Activated CD4-positive, CD25-positive, alpha-beta regulatory T cell (primary cell): ENCODE measurements at places on chromosomes 1 and 21.

- no peak for DNase-seq
These were observed 195.8 kb upstream of the PKN2 start for GRCh38 chr1:88488237-88488636.

- DNase-seq = no peak
These were observed 13.9 kb downstream of the PALMD start for GRCh38 chr1:99659755-99660210.

- no peak for DNase-seq
These were observed 25.0 kb upstream of the CD1D start for GRCh38 chr1:158155673-158156072.

- DNase-seq = no peak
These were observed 110.7 kb upstream of the OLFM3 start for GRCh38 chr1:102107441-102107840.

GRCh38 chr1:228005511-228006033 lies 1.2 kb upstream of the WNT3A start:
- DNase-seq = no peak

GRCh38 chr1:119080586-119080985 lies 59.9 kb downstream of the WARS2 start:
- DNase-seq = no peak

- DNase-seq = no peak
These were observed 3.8 kb downstream of the CDC42SE1 start for GRCh38 chr1:151055581-151055980.

DNA sequence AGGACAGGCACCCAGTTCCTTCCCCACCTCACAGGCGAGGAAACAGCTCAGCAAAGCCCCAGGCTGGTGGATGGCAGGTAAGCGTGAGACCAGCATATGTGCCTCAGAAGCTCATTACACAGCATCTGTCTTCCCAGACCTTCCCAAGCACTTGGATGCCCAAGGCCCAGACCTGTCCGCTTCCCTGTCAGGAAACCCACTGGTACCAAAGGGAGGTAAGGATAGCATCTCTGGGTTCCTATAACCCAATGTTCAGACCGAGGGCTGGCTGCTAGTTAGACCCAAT lies 3.3 kb downstream of the POFUT2 start:
- DNase-seq = no peak

DNA sequence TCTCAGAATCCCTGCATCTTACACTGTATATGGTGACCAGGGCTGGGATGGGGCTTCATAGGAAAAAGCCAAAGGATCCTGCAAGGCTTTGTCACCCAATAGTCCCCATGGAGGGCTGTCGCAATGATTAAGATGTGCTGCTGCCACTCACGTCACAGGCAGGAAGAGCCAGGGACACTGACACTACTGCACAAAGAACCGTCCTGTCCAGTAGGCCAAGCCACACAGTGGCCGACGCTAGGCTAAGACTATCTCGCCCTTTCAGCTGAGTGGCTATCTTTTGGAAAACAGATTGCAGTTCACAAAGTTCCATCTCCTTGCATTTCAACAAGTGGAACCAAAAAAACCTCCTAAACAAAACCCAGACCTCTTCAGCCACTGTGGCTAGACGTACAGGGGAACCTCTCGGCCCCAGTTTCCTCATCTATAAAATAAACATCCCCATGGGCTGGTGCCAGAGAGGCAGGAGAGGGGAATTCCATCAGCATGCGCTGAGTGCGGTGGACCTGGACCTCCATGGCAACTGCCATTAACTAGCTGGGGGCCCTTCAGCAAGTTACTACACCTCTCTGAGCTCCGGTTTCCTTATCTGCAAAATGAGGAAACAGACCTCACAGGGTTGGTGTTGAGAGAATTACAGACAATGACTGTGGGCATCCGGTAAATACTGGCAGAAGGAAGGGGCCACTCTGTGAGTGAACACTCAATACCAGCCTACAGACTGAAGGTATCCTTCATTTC lies 8.7 kb downstream of the CAPZB start:
- no peak for DNase-seq

DNA sequence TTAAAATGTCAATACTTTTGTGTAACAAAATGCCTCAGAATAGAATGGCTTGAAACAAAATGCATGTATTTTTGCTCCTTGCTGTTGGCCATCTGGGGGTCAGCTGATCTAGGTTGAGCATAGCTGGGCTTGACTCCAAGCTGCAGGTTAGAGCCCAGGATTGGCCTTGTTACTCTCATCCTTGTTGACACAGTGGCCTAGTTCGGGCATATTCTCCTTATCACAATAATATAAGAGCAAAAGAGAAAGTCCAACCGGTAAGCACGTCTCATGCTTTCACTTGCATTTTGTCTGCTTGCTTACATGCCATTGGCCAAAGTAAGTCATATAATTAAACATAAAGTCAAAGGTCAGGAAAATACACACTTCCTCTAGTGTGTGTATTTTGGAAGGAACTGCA lies 456.2 kb downstream of the KCNT2 start:
- no peak for DNase-seq

- DNase-seq = no peak
These were observed 64.0 kb upstream of the KCNK2 start for GRCh38 chr1:215018555-215018954.

DNA sequence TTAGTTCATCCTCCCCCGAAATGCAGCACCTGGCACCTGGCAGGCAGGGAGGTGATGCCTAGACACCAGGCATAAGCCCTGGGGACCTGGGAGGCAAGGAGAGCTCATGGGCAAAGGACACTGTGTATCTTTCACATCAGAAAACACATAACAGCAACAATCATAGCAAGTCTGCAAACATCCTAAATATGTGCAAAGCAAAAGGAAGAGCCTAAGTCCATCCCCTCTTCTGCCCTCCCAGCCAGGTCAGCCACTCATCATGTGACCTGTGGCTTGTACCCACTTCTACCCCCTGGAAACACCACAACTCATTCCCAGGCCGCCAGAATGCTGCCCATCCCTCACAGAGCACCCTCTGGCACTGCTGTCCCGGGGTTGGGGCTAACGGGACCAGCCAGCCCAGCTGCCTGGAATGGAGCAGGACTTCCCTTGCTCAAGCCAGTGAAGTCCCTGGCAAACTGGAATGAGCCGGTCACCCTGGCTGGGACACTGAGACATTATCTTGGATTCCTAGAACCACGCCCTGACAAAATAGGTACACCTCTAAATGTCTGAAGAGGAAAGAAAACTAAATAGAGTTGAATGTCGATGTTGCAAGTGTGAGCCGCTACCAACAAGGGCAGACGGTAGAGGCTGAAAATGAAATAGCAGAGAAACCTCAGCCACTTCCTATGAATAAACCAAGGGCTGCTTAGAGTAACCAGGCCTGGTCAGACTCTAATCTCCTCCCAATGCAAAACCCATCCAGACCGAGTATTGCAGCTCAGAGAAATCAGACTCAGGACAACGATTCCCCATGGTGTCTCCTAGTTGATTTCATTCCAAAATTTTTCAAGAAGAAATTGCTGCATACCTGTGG lies 29.4 kb downstream of the TMPRSS2 start:
- no peak for DNase-seq

- no peak for DNase-seq
These were observed 303.3 kb downstream of the S1PR1 start for GRCh38 chr1:101540161-101540560.

- DNase-seq = no peak
These were observed 130.2 kb downstream of the LMX1A start for GRCh38 chr1:165226326-165226725.

GRCh38 chr1:16053781-16054502 lies 10.4 kb downstream of the CLCNKB start:
- no peak for DNase-seq

GRCh38 chr1:44832056-44832705 lies 10.9 kb downstream of the PTCH2 start:
- DNase-seq = no peak

- DNase-seq = no peak
These were observed 57.9 kb downstream of the MRPL37 start for GRCh38 chr1:54257876-54258275.

DNA sequence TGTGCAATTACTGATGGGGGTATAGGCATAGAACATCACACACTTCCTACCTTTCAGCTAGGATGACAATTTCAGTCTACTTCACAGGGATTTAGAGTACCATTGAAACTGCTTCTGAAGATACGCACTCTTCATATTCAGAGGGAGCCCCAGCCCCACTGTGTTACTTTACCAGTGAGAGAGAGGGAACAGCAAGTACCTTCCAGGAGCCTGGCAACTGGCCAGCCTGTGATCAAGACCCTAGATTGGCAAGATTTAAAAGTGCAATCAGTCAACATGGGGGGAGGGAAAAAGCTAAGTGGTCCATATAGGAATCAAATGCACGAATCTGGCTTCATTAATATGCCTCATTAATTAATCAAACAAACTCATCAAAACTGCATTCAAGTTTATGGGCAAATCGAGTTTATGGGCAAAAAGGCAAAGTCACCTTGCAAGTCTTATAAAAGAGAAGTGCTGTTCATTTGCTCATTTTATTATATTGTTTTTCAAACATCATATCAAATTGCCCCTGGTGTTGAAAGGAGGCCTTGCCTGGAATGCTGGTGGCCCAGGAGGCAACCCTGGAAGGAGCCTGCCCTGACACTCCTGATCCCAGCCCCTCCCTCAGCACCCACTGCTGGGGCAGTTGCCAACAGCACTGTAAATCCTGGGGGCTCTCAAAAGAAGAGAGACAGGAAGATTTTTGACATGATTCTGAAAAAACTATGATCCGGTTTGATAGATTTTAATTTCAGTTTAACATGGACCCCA lies 184.9 kb upstream of the DPT start:
- DNase-seq = no peak

- DNase-seq = no peak
These were observed at the start of gene CASP9 for GRCh38 chr1:15524021-15524282. TSS of gene CASP9 (minus strand) at chr1:15524215. CDS start at chr1:15524200, 15 bp downstream.

DNA sequence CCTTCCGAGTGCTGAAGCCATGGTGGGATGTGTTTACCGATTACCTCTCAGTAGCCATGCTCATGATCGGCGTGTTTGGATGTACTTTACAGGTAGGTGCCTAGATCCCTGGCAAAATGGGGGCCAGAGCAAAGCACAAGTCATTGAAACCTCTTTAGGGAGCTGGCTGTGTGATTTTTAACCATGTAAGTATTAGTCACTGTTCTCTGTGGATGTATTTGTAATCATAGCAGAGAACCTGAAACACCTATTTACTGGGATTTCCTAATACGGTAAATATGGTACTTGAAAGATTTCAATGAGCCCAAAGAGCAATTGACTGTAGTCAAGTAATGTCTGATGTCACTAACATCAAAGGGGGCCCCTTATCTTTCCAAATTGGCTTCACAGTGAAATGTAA lies 53.6 kb downstream of the LRRC8C start:
- DNase-seq = no peak

DNA sequence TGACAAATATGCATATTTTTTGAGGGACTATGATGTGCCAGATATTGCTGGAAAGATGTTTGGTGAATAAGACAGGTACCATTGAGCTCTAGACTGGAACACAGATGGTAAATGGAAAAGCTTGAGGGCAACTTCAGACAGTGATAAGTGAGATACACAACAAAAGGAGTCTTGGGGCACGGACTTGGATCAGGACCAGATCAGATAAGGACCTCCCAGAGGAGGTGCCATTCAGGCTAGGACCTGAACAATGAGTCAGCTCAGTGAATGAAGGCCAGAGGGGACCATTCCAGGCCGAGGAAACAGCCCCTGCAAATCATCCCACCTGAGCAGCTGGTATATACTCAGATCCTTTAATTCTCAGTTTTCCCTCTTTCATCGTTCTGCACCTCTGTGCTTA lies 1.8 kb upstream of the KCNJ15 start:
- no peak for DNase-seq

DNA sequence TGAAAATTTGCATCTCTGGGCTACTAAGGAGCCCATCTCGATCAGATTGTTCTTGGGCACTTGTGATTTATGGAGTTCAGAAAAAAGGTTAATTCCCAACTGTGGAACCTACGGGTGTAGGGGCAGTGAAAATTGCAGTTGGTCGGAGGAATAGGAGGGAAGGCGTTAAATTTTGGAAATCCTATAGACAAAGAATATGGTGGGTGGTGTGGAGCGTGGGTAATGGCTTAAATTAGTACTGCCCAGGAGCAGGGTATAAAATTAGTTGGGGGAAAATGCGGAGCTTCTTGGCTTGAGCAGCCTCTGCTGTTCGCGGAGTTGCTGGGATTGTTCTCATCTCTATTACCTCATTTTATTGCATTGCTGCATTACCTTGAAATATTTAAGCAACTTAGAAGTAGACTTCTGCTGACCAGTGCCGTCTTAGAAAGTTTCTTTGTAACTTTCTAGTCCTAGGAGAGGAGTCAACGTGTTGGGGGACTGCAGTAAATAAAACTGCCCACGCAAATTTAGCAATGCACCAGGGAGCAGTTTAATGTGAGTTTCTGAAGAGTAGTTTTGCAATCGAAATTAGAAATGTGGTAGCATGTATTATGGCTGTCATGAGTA lies 514 bp downstream of the S1PR1 start:
- DNase-seq = no peak

DNA sequence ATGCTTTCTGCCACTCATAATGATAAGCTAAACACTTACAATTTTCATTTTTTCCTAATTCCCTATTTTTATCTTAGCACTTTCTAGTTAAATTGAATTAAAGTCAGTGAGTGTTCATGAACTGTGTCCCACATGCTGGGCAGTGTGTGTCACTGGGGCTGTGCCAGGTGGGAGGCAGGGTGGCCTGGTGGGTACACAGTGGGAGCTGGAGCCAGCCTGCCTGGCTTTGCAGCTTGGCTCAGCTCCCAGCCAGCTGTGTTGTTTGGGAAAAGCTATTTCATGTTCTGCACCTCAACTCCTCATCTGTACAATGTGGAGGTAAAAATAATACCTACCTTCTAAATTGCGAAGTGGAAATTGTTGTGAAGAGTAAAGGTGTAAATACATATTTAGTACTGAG lies 238.4 kb downstream of the PLA2G4A start:
- DNase-seq = no peak

GRCh38 chr21:45088116-45088515 lies 13.7 kb downstream of the ADARB1 start:
- DNase-seq = no peak

- no peak for DNase-seq
These were observed 70.6 kb downstream of the FGGY start for GRCh38 chr1:59367301-59368007.

DNA sequence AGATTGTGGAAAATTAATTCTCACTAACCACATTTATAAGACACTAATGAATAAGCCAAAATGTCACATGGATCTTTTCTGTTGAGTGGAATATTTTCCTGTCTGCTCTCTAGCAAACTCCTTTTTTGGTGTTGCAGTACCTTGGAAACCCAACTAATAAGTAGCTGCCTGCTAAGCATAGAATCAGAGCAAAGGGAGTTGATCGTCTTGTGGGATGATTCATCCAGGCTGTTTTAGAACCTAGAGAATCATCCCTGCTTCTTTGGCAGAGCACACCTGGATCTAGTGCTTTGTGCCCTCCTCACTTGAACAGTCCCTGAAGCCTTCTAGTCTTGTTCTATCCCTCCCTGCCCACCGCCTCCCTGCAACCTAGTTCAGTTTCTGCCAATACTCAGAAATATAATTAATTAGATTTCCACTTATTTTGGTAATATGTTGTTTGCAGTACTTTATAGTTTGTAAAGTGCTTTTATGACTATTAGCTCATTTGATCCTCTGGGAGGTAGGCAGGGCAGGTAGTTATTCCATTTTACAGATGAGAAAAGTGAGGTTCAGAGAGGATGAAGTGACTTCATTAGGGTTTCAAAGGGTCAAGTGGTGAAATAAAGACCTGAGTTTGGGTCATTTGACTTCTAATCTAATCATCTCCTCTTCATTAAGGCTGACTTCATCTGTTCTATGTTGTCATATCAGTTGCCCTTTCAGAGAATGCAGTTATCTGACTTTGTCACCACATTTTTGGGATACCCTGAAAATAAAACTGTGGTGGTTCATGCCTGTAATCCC lies 2.5 kb downstream of the AGO4 start:
- no peak for DNase-seq
